B cell (primary cell): ENCODE measurements at places on chromosomes 16 and 17.

- H3K27me3 ChIP-seq, result no peaks in the 10 kb centered on the region
- H3K4me1 ChIP-seq, result no peaks in the 10 kb centered on the region
- H3K36me3 ChIP-seq, result no peaks in the 10 kb centered on the region
- no peak overlapping the region for H3K4me3 ChIP-seq
These were observed 184.1 kb downstream of the PMP22 start for GRCh38 chr17:15081008-15081407.

- no peak for DNase-seq
- H3K36me3 ChIP-seq, result no peaks in the 10 kb centered on the region
- H3K27ac ChIP-seq, result no peak overlapping the region
- H3K4me1 ChIP-seq, result no peaks in the 10 kb centered on the region
These were observed 358.3 kb upstream of the SOX9 start for GRCh38 chr17:71762526-71762925.

GRCh38 chr16:52921104-52921503 lies 131.6 kb downstream of the CHD9NB start:
- no peak overlapping the region for H3K27ac ChIP-seq
- H3K4me1 ChIP-seq, result no peaks in the 10 kb centered on the region

DNA sequence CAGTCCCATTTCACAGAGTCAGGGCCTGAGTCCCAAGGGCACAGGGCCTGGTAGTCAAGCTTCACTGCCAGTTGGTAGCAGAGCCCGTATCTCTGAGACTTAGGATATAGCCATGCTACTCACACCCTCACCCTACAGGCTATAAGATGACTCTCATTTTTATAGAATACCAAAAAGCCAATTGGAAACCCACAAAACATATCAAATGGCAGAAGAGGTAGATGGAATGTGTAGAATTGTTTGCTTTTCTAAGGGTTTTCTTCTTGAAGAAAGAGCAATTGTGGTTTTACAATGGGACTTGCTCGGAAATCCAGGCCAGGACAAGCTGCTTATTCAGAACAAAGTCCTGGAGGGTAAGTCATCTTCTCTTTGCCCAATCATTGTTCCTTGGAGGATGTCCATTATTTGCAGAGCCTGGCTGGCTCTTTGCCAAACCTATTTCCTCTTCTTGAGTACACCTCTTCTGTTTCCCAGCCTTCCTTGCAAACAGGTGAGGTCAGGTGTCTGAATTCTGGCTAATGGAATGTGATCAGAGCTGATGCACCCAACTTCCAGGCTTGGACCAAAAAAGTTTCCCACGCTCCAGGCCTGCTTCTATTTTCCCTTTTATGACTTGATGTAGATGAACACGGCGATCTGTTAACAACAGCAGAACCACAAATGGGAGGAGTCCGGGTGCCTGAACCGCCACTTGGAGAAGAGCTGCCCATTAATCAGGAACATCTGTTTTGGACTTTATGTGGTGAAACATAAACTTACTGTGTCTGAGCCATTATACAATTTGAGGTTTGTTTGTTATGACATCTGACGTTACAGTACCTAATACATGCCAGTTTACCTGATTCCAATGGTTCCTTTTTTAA lies 16.9 kb upstream of the CCL22 start:
- peaks cover 31% of the 10 kb centered on the region for H3K4me1 ChIP-seq
- no peak overlapping the region for H3K4me3 ChIP-seq
- no peak overlapping the region for H3K27ac ChIP-seq
- no peak for DNase-seq
- no peaks in the 10 kb centered on the region for H3K36me3 ChIP-seq

DNA sequence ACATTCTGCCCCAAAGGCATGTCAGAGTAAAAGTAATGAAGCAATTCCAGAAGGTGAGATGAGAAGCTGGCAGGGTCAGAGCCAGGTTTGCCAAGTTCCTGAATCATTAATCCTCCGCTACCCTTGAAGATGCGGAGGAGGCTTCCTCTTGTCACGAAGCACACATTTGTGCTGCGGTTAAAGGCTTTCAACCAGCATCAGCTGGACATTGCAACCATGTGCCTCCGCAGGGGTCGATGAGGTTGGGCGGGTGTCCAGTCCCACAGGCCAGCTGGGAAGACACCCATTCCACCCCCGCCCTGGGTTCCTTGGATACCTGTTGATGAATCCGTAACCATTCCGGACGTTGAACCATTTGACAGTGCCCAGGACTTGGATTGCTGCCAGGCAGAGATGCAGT lies 1.3 kb downstream of the YBX2 start:
- no peak overlapping the region for H3K4me3 ChIP-seq
- DNase-seq, result no peak
- no peaks in the 10 kb centered on the region for H3K36me3 ChIP-seq
- H3K27me3 ChIP-seq, result peaks cover 4% of the 10 kb centered on the region
- peaks cover 28% of the 10 kb centered on the region for H3K4me1 ChIP-seq

DNA sequence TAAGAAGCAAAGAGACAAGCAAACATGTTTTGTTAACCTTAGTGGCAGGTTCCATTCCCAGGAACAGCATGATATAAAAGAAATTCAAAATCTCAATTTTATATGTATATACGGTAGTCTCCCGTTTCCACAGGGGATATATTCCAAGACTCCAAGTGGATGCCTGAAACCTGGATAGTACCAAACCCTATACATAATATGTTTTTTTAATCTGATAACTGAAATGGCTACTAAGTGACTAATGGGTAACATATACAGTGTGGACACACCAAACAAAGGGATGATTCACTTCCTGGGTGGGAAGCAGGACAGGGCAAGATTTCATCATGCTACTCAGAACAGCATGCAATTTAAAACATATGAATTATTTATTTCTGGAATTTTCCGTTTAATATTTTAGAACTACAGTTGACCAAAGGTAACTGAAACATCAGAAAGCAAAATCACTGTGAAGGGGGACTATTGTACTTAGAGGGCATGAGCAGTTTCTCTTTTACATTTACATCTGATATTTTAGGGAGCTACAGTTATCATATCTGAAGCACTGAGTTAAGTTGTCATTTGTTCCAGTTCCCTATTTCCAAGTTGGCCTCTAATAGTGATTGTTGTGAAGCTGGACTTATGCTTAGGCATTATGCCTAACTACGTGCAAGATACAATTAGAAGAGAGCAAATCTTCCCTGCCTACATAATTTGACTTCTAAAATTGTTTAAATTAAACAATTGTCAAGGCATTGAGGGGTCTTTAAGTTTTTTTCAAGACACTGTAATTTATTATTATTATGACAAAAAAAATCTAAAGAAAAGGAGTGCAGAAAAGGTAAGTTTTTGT lies 34.1 kb upstream of the ABCA6 start:
- peaks cover 6% of the 10 kb centered on the region for H3K4me1 ChIP-seq
- no peak overlapping the region for H3K4me3 ChIP-seq
- no peaks in the 10 kb centered on the region for H3K36me3 ChIP-seq
- H3K27me3 ChIP-seq, result no peaks in the 10 kb centered on the region

DNA sequence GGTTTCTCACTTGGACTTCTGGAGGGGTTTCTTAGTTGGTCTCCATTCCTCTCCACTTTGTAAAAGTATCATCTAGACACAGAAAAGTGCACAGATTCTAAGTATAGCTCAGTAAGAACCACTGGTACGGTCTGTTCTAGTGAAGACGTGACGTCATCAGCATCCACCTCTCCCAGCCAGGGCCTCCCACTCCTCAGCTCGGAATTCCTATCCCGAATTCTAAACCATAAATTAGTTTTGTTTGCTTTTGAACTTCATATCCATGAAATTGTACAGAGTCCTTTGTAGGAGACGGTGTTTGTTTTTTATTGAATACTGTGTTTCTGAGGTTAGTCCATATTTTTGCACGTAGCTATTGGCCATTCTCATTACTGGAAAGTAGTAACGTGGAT lies 25.5 kb downstream of the FOXK2 start:
- DNase-seq, result no peak
- no peaks in the 10 kb centered on the region for H3K27me3 ChIP-seq

DNA sequence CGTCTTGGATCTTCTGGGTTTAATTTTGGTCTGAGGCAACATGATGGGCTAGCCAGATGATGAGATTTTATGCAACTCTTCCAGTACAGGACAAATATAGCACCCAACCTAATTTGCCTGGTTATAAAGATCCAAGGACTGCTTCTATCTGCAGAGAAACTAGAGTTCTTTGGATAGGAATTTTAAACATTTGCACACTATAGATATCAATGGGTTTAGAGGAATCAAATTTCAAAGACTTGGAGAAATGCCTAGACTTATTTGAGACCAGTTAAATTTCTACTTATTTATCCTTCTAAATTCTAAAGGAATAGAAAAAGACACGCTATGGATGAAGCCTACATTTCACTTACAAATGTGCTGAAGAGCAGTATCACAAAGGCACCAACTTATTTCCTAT lies 12.6 kb downstream of the PMFBP1 start:
- H3K4me1 ChIP-seq, result no peaks in the 10 kb centered on the region
- DNase-seq, result no peak
- H3K4me3 ChIP-seq, result no peak overlapping the region
- H3K27ac ChIP-seq, result no peak overlapping the region
- H3K36me3 ChIP-seq, result no peaks in the 10 kb centered on the region
- H3K27me3 ChIP-seq, result no peaks in the 10 kb centered on the region

DNA sequence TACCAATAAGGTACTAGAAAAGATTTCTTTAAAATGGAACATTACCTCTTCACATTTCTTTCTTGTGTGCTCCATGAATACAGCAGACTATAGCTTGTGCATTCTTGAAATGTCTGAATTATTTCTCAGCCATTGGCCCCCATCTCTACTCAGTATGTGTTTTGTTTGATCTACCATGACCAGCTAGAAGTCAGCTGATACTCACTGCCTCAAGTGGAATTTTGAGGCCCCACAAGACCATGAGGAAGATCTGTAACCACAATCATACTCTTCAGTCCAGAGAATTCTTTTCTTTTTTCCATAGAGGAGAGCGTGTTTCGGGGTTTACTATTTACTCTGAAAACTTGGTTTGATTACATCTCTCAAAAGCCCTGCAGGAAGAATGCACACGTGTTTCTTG lies 319.1 kb downstream of the TOX3 start:
- H3K4me3 ChIP-seq, result no peak overlapping the region
- H3K27ac ChIP-seq, result no peak overlapping the region
- H3K27me3 ChIP-seq, result no peaks in the 10 kb centered on the region
- no peaks in the 10 kb centered on the region for H3K4me1 ChIP-seq

DNA sequence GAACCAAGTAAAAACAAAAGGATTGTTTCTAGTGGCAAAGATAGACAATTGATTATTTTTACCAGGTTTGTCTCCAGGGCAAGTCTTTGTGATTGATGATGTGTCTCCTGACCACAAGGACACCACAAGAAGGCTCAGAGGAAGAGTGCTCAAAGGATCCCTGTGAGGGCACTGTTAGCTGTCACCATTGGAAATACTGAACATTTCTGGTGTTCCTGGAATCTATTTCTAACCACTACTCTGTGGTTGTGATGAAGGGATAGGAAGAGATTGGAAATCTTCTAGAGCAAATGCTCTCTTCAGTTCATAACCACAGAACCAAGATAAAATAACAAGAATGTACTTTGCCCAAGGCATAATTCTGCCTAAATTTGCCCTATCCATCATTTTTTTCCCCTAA lies 15.3 kb downstream of the RNF43 start:
- no peak for DNase-seq
- no peak overlapping the region for H3K4me3 ChIP-seq
- H3K36me3 ChIP-seq, result no peaks in the 10 kb centered on the region
- H3K27me3 ChIP-seq, result no peaks in the 10 kb centered on the region
- no peaks in the 10 kb centered on the region for H3K4me1 ChIP-seq

DNA sequence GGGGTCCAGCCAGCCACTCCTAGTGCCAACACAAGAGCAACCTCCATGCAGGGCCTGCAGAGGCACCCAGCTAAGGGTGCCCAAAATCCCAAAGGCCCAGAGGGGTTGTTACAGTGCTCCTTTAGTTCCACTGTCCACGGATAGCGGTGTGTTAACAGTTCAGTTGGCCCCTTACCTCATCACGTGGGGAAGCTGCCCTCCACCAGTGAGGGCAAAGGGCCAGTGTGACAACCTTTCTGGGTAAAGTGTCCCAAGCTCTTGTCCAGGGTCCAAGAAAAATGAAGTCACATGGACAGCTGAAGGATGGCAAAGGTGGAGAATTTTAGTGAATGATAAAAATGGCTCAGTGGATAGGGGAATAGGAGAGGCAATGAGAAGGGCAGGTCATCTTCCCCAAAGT lies 8.7 kb upstream of the MKS1 start:
- H3K27ac ChIP-seq, result no peak overlapping the region
- H3K36me3 ChIP-seq, result no peaks in the 10 kb centered on the region
- no peaks in the 10 kb centered on the region for H3K27me3 ChIP-seq
- no peak overlapping the region for H3K4me3 ChIP-seq

DNA sequence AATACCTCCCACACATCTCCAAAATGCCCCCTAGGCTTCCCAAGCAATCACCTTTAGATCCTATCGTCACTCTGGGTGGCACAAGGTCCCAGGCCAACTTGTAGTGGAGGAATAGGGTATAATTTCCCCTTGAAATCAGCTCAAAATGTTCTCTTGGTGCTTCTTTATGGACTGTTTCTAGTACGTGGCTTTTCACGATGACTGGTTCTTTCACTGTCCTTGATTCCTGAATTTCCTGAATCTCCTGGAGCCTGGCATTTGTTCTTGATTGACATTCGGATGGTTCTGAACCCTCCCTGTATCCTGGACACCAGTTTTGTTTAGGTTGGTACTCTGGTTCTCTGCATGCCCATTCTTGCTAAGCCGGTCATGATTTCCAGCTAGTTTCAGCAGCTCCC lies 6.9 kb upstream of the VPS53 start:
- H3K27me3 ChIP-seq, result peaks cover 3% of the 10 kb centered on the region
- H3K4me3 ChIP-seq, result no peak overlapping the region
- H3K27ac ChIP-seq, result no peak overlapping the region
- H3K36me3 ChIP-seq, result no peaks in the 10 kb centered on the region
- DNase-seq, result no peak

- no peak overlapping the region for H3K27ac ChIP-seq
- no peak for DNase-seq
- no peaks in the 10 kb centered on the region for H3K27me3 ChIP-seq
- no peaks in the 10 kb centered on the region for H3K4me1 ChIP-seq
These were observed 392.9 kb downstream of the SLC39A11 start for GRCh38 chr17:72699545-72699944.

- peak overlapping the region; percentile 35 for H3K27ac ChIP-seq
- DNase-seq, result no peak
- H3K27me3 ChIP-seq, result no peaks in the 10 kb centered on the region
- H3K4me3 ChIP-seq, result peak overlapping the region; percentile 96
- H3K4me1 ChIP-seq, result peaks cover 32% of the 10 kb centered on the region
- no peaks in the 10 kb centered on the region for H3K36me3 ChIP-seq
These were observed 490 bp downstream of the GID4 start for GRCh38 chr17:18039535-18040260.

- no peaks in the 10 kb centered on the region for H3K4me1 ChIP-seq
- no peaks in the 10 kb centered on the region for H3K27me3 ChIP-seq
- no peaks in the 10 kb centered on the region for H3K36me3 ChIP-seq
- H3K27ac ChIP-seq, result no peak overlapping the region
- no peak overlapping the region for H3K4me3 ChIP-seq
- DNase-seq, result no peak
These were observed 108.9 kb upstream of the GSE1 start for GRCh38 chr16:85504242-85504641.

GRCh38 chr16:3443108-3444031 lies at the start of the genes NAA60 and ZNF597:
TSS of gene NAA60 (plus strand) at chr16:3443680. CDS start at chr16:3476228, 32,548 bp downstream.
TSS of gene ZNF597 (minus strand) at chr16:3443504. CDS start at chr16:3443153, 351 bp downstream.
- no peaks in the 10 kb centered on the region for H3K36me3 ChIP-seq
- peak; percentile 86 for DNase-seq
- H3K4me3 ChIP-seq, result peak within 1 kb of the TSS; percentile 53
- H3K27me3 ChIP-seq, result no peaks in the 10 kb centered on the region

GRCh38 chr17:4940555-4941318 lies 669 bp downstream of the RNF167 start:
- peak overlapping the region; percentile 85 for H3K4me3 ChIP-seq
- no peaks in the 10 kb centered on the region for H3K27me3 ChIP-seq
- peaks cover 57% of the 10 kb centered on the region for H3K4me1 ChIP-seq
- H3K27ac ChIP-seq, result peak overlapping the region; percentile 84
- H3K36me3 ChIP-seq, result no peaks in the 10 kb centered on the region
